ENCODE measurements at places on chromosomes 7 and 10.

DNA sequence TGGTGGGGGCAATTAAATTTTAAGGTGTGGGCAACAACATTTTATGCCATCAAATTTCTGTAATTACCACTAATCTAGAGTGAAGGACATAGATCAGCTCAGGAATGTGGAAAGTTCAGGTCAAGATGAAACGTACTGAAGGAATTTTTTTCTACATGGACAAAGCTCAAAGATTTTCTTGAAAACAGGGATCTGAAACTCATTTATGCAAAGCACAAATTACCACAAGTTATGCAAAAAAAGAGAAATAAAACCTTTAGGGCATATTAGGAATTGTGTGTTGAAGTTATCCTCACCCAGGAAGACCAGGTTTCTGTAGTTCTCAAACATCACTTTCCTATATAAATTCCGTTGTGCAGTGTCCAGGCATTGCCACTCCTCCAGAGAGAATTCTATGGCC lies 18.9 kb downstream of the ZNF680 start:
- DNase-seq, result no peak

GRCh38 chr7:85565276-85565675 lies 378.4 kb upstream of the SEMA3D start:
- DNase-seq, result no peak

DNA sequence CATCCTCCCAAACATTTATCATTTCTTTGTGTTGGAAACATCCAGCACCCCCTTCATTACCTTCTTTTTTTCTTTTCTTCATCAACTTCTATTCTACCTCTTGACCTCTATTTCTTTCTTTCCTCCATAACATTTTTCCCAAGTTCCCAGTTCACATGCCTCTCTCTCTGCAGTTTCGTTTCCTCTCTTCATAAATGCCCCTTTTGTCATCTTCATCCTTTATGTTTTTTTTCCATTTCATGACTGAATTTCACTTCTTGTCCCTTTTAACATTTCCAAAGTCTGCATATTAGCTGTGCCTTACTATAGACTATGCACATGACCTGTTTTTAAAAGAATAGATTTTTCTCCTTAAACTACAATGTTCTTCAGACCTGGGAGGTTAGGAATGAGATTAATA lies 23.7 kb downstream of the CPN1 start:
- no peak for DNase-seq

DNA sequence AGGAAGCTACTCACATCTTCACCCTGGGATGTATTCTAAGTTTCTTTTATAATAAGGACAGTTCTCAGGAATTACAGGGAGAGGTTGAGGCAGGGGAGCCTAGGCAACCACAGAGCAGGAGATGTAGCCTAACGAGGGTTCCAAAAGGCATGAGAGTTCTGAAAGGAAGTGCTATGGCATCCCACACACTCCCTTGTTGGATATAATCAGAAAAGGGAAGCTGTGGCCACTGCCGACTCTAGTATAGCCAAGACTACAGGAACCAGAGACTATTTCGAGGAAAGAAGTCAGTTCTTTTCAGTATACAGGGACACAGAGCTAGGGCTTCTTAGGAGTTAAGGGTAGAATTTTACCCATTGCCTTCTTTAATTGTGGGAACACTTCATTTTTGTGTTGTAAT lies 11.0 kb downstream of the PRR15 start:
- DNase-seq, result no peak

GRCh38 chr10:24463611-24464426 lies 254.9 kb downstream of the KIAA1217 start:
- DNase-seq, result no peak

GRCh38 chr10:114767986-114768821 lies 53.4 kb upstream of the FHIP2A start:
- DNase-seq, result no peak

GRCh38 chr10:98511876-98512275 lies 65.1 kb upstream of the HPS1 start:
- DNase-seq, result no peak

GRCh38 chr7:144729226-144729625 lies 106.6 kb downstream of the TPK1 start:
- no peak for DNase-seq

GRCh38 chr7:88106434-88106833 lies 113.4 kb downstream of the SRI start:
- DNase-seq, result no peak

GRCh38 chr7:41774966-41775365 lies 72.1 kb upstream of the INHBA start:
- DNase-seq, result no peak

- DNase-seq, result no peak
Observed at GRCh38 chr7:101121991-101122932, 4.6 kb upstream of the SERPINE1 start.

DNA sequence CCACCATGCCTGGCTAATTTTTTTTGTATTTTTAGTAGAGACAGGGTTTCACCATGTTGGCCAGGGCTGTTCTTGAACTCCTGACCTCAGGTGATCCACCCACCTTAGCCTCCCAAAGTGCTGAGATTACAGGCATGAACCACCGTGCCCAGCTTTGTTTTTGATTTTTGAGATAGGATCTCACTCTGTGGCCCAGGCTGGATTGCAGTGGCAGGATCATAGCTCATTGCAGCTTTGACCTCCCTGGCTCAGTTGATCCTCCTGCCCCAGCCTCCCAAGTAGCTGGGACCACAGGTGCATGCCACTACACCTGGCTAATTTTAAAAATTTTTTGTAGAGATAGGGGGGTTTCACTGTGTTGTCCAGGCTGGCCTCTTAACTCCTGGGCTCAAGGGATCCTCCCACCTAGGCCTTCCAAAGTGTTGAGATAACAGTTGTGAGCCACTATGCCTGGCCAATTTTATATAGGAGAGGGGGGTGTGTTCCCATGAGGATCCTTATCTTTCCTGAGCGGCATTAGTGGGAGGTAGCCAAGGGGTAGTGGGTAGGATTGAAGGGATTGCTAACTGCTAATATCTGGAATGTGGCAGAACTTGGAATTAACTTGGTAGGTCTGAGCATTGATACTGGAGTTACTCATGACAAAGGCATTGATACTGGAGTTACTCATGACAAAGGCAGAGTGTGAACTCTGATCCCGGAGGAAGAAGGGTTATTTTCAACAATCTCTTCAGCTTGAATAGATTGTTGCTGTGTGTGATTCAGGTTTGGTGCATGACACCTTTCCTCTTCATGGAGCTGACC lies 1.0 kb upstream of the NOLC1 start:
- no peak for DNase-seq

GRCh38 chr10:77349226-77349625 lies 288.4 kb downstream of the KCNMA1 start:
- DNase-seq, result no peak
